Activated CD4-positive, alpha-beta T cell treated with anti-CD3 and anti-CD28 coated beads, Interleukin-2, amount 10 ng/mL, durations not matched to agents 7 days and 5 days (primary cell): ENCODE measurements at places on chromosomes 5 and 9. TPM values are rescaled to one million over a fixed set of nuclear protein-coding genes. Genes with fewer than 3 reads are reported as not detected.

Gene ZBTB26
- total RNA-seq: 9.6 TPM

- H3K27ac ChIP-seq: no peak overlapping the region
- no peaks in the 10 kb centered on the region for H3K27me3 ChIP-seq
- no peaks in the 10 kb centered on the region for H3K36me3 ChIP-seq
- no peak for DNase-seq
- H3K4me3 ChIP-seq: no peak overlapping the region
Measured at GRCh38 chr9:84822589-84823233, 153.2 kb downstream of the NTRK2 start.

GRCh38 chr9:5445886-5446285 lies 4.5 kb upstream of the CD274 start:
- peaks cover 57% of the 10 kb centered on the region for H3K4me1 ChIP-seq
- H3K4me3 ChIP-seq: no peak overlapping the region
- H3K27ac ChIP-seq: no peak overlapping the region
- H3K27me3 ChIP-seq: no peaks in the 10 kb centered on the region

- H3K27me3 ChIP-seq: peaks cover 46% of the 10 kb centered on the region
- no peak overlapping the region for H3K4me3 ChIP-seq
- DNase-seq: no peak
- no peak overlapping the region for H3K27ac ChIP-seq
- peaks cover 24% of the 10 kb centered on the region for H3K4me1 ChIP-seq
Measured at GRCh38 chr5:77855369-77855768, 79.2 kb upstream of the TBCA start.

DNA sequence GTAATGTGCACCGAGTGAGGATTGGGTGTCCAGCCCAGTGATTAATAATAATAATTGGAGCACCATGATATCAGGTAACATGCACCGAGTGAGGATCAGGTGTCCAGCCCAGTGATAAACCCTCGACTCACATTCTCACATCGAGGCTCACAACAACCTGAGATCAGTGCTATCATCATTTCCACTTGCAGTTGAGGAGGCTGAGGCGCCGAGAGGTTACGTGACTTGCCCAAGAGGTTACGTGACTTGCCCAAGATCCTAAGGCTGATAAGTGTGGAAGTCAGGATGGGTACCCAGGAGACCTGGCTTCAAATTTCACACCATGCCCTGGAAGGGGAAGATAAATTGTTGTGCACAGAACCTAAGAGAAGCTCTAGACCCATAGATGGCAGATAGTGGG lies 189.4 kb downstream of the MED10 start:
- H3K4me3 ChIP-seq: no peak overlapping the region
- peaks cover 2% of the 10 kb centered on the region for H3K27me3 ChIP-seq
- no peaks in the 10 kb centered on the region for H3K4me1 ChIP-seq
- no peak overlapping the region for H3K27ac ChIP-seq
- no peaks in the 10 kb centered on the region for H3K36me3 ChIP-seq

GRCh38 chr5:147949711-147950573 lies 43.6 kb upstream of the C5orf46 start:
- no peak overlapping the region for H3K4me3 ChIP-seq
- H3K27ac ChIP-seq: no peak overlapping the region
- no peaks in the 10 kb centered on the region for H3K4me1 ChIP-seq
- DNase-seq: no peak
- no peaks in the 10 kb centered on the region for H3K36me3 ChIP-seq

Gene SCGB3A2
- total RNA-seq: not detected

Gene ICE1
- 29.5 TPM for total RNA-seq

DNA sequence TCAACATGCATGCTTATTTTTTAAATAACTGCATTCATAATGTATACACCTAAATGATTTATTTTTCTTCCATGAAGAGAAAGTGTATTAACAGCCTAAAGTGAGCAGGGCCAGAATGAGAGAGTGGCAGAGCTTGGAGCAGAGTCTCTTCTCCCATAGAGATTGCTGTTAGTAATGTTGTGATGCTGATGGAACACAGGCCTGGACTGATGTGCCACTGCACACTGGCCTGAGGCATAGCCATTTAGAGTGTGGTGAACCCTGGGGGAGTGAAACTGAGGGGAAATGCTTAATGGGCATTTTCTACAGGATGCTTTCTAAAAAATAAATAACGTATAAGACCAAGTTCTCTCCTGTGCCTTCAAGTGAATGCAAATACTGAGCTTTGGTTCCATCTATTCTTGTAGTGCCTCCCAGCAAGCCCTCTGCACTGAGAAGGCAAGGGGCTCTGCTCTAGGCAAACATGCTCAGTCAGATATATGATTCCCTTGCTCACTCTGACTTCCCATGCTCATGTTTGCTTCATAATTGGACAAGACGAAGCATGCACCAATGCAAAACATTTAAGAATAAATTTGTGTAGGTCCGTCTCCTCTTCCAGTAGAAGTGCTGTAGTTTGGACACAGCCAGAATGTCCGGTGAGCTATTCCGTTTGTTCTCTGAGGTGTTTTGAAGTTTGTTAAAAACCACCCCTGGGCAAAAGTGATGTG lies 185.7 kb downstream of the PBX3 start:
- H3K4me1 ChIP-seq: no peaks in the 10 kb centered on the region
- no peak for DNase-seq
- H3K4me3 ChIP-seq: no peak overlapping the region
- no peak overlapping the region for H3K27ac ChIP-seq

- no peaks in the 10 kb centered on the region for H3K27me3 ChIP-seq
- no peak overlapping the region for H3K4me3 ChIP-seq
- DNase-seq: no peak
- H3K36me3 ChIP-seq: no peaks in the 10 kb centered on the region
Measured at GRCh38 chr9:131053896-131054295, 42.4 kb upstream of the AIF1L start.

Gene LVRN
- total RNA-seq: not detected

GRCh38 chr9:16417749-16418148 lies 452.7 kb downstream of the BNC2 start:
- no peak overlapping the region for H3K27ac ChIP-seq
- no peaks in the 10 kb centered on the region for H3K27me3 ChIP-seq
- H3K36me3 ChIP-seq: no peaks in the 10 kb centered on the region
- peaks cover 3% of the 10 kb centered on the region for H3K4me1 ChIP-seq

DNA sequence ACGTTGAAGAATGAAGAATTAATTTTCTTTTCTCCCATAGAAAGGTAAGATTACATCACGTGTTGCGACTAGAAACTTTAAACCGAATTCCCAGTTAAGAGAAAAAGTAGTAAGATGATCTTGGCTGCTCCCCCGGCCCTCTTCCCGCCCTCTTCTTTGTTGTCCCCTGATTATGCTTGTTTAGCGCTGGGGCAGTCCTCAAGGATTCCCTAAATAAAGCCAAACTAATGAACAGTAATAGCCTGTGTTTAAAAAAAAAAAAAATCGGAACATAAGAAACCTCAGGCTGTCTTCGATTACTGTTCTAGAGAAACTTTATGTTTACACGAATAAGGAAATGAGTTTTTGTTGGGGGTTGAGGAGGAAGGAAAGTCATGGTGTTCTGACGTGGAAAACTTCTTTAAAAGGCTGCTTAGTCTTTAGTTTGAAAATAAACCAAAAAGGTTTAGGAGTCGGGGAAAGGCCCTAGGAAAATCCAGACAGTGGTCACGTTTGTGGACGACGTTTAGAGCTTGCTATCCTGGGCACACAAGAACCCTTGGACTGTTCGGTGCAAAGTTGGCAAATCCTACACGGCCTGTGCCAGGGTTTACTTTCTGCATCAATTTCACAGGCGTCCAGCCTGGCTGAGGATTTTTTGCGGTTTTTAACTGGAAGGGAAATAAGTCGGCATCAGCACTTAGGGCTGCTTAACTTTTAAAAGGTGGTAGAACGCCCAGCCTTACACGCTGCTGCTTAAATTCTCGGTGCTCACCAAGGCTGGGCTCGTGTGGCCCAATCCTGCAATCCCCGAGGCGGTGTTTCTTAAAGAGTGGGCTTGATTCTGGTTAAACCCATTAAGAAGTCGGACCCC lies 1.1 kb upstream of the MAT2B start:
- DNase-seq: peak; percentile 39
- peak overlapping the region; percentile 88 for H3K4me3 ChIP-seq
- H3K27me3 ChIP-seq: no peaks in the 10 kb centered on the region

Gene EGFLAM
- not detected for total RNA-seq

DNA sequence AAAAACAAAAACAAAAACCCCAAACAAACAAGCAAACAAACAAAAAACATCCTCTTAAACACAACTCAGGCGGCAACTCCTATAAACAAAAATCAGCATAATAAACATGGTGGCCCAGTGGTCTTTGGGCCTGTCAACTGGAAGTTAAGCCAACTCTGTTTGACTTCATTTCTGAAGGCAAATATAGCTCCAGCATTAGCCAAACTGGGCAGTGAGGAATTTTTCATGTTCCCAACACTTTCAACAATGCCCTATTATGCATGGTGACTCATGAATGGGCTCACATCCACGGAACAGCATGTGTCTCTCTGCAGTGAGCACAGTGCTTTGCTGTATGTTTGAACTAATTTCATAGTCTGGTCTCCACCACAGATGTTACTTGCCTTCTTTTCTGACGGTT lies 143.9 kb upstream of the STC2 start:
- no peaks in the 10 kb centered on the region for H3K36me3 ChIP-seq
- no peaks in the 10 kb centered on the region for H3K4me1 ChIP-seq
- H3K4me3 ChIP-seq: no peak overlapping the region
- H3K27me3 ChIP-seq: no peaks in the 10 kb centered on the region

Gene SOX30
- total RNA-seq: not detected

DNA sequence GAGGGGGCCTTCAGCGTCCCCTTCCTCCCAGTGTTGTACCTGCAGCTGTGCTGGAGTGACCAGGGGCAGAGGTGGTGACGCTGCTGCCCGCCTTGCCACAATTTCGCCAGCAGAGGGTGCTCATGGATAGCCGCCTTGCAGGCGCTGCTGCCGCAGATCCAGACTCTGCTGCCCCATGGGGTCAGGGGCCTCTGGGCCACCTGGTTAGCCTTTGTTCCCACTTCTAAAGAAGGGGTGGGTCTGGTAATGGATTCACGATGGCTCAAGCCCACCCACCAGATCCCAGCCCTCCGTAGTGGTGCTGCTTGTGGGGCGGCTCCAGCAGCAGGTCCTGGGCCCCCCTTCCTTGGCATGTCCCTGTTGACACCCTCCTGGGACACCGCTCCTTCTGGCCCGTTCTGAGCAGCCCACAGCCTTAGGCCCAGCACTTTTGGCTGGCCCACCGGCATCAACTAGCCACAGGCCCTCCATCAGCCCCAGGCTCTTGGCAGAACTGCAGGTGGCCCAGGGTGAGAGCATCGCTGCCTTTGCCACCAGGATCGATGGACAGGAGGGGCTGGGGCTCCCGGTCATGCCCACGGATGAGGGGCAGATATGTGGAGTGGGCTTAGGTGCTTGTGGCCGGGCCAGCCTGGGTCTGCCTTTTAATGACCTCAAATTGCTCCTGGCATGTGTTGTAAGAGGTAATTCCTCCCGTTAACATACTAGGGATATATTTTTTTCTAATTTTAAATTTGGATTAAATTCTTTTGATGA lies 57.2 kb downstream of the COL5A1 start:
- H3K27me3 ChIP-seq: no peaks in the 10 kb centered on the region
- no peaks in the 10 kb centered on the region for H3K36me3 ChIP-seq
- no peak overlapping the region for H3K4me3 ChIP-seq
- DNase-seq: peak; percentile 52
- H3K4me1 ChIP-seq: no peaks in the 10 kb centered on the region
- no peak overlapping the region for H3K27ac ChIP-seq

GRCh38 chr9:136578626-136578914 lies 32.7 kb upstream of the NOTCH1 start:
- DNase-seq: no peak
- peaks cover 7% of the 10 kb centered on the region for H3K4me1 ChIP-seq
- no peaks in the 10 kb centered on the region for H3K27me3 ChIP-seq
- H3K36me3 ChIP-seq: no peaks in the 10 kb centered on the region

DNA sequence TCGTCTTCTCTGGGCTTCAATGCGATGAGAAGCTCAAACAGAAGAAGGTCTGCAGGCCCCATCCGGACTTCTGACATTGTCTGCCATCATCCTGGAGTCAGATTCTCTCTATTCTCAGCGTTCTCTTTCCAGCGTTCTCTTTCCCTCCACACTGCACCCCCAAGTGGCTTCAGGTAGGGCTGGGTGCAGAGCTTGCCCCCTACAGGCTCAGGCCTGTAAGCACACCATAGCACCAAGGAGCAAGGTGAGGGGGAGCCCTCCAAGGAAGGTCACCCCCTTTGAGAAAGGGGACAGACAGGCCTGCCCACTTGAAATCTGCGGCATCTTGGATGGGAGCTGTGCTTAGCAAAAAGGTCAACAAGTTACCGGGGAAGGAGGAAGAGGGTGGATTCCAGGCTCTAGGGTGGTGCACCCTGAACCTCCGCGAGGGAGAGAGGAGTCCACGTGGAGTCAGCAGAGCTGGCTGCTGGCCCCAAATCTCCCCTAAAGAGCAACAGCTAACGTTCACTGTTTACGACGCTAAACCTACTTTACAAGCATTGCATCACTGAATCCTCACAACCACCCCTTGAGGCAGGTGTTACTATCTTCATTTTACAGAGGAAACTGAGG lies 27.5 kb downstream of the GPX3 start:
- no peaks in the 10 kb centered on the region for H3K27me3 ChIP-seq
- DNase-seq: peak; percentile 34
- H3K4me3 ChIP-seq: no peak overlapping the region

- H3K4me1 ChIP-seq: no peaks in the 10 kb centered on the region
- no peak for DNase-seq
- no peak overlapping the region for H3K4me3 ChIP-seq
- H3K36me3 ChIP-seq: no peaks in the 10 kb centered on the region
- H3K27me3 ChIP-seq: no peaks in the 10 kb centered on the region
Measured at GRCh38 chr5:173670791-173671120, 54.3 kb upstream of the BOD1 start.

- no peak overlapping the region for H3K4me3 ChIP-seq
- H3K27ac ChIP-seq: no peak overlapping the region
- DNase-seq: no peak
- no peaks in the 10 kb centered on the region for H3K27me3 ChIP-seq
- H3K36me3 ChIP-seq: no peaks in the 10 kb centered on the region
Measured at GRCh38 chr5:13186177-13186576, 758.3 kb downstream of the DNAH5 start.

GRCh38 chr5:129174480-129174879 lies 79.9 kb downstream of the ISOC1 start:
- no peak overlapping the region for H3K4me3 ChIP-seq
- no peaks in the 10 kb centered on the region for H3K36me3 ChIP-seq
- no peaks in the 10 kb centered on the region for H3K4me1 ChIP-seq

DNA sequence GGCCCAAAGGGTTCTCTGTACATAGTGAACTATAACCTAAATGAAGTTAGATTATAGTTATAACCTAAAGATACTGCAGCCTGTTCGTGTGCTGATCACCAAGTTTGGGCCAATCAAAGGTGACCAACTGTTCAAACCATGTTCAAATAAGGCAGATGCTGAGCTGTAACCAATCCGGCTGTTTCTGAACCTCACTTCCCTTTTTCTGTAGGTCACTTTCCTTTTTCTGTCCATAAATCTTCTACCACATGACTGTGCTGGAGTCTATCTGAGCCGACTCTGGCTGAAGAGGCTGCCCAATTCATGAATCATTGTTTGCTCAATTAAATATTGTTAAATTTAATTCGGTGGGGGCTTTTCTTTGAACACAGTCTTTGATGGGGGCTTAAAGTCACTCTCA lies 1920.2 kb downstream of the MAT2B start:
- H3K4me3 ChIP-seq: no peak overlapping the region
- DNase-seq: no peak
- H3K4me1 ChIP-seq: no peaks in the 10 kb centered on the region
- no peak overlapping the region for H3K27ac ChIP-seq

- peaks cover 42% of the 10 kb centered on the region for H3K27me3 ChIP-seq
- no peaks in the 10 kb centered on the region for H3K36me3 ChIP-seq
- DNase-seq: no peak
- no peak overlapping the region for H3K4me3 ChIP-seq
- peaks cover 28% of the 10 kb centered on the region for H3K4me1 ChIP-seq
Measured at GRCh38 chr5:141695627-141696215, 13.7 kb upstream of the ARAP3 start.

Gene GCNT4
- 1.7 TPM for total RNA-seq

Gene GRIA1
- total RNA-seq: not detected

- no peak overlapping the region for H3K27ac ChIP-seq
- H3K4me3 ChIP-seq: no peak overlapping the region
- no peaks in the 10 kb centered on the region for H3K4me1 ChIP-seq
Measured at GRCh38 chr9:128635266-128636023, 21.2 kb downstream of the DYNC2I2 start.
